ENCODE measurements at places on chromosomes 13 and 19.
A peak's percentile ranks its signal among the peaks of the same experiment; 100 is the strongest.

- DNase-seq, result no peak
Measured at GRCh38 chr19:3480383-3481091, at the start of gene SMIM24. SMIM24 (minus strand) TSS chr19:3480525; CDS start chr19:3480463, 62 bp downstream.

DNA sequence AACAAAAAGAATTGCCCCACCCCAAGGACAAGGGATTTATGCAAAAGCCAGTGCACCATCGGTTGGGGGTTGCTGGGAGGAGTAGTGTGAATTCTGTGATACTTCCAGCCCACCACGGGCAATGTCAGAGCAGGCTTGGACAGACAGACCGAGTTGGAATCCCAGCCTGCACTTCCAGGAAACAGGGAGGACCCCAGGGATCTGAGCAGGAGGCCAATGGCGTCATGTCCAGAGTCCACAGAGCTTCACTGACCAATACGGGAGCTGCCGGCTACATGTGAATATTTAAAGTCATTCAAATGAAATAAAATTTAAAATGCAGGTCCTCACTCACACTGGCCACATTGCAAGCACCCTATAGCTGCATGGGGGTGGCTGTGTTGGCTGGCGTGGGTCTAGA is 10.9 kb downstream of the ZNRF4 start:
- DNase-seq, result no peak

DNA sequence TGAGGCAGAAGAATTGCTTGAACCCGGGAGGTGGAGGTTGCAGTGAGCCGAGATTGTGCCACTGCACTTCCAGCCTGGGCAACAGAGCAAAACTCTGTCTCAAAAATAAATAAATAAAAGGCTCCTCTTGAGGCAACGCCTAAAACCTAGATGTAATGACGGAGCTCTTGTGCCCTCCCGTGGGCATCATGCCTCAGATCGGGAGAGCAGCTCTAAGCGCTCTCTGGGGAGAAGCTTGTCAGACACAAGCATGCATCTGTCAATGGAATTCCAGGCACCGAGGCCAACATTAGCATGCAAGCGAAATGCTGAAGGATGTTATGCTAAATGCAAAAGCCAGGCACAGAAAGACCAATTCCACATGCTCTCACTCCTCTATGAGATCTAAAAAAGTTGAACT is 45.6 kb upstream of the MRI1 start:
- no peak for DNase-seq

DNA sequence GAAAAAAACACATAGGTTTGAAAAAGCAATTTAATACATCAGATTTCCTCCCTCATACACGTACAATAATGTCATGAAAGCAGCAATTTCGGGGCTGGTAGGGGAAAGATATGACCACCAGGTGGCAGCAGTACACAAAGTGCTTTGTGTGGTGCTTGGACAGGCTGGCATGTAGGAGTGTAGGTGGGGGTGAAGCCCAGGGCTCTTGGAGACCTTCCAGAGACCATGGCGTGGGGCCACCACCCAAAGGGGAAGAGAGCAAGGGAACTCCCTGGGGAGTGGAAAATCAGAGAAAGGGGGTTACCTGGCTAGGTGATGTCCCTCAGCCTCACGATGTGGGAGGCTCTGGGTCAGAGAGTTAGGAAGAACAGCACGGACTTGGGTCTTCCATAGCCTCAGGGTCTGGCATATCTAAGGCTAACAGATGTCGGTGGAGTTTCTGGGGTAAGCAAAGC is 11.8 kb upstream of the CCNA1 start:
- DNase-seq, result no peak

DNA sequence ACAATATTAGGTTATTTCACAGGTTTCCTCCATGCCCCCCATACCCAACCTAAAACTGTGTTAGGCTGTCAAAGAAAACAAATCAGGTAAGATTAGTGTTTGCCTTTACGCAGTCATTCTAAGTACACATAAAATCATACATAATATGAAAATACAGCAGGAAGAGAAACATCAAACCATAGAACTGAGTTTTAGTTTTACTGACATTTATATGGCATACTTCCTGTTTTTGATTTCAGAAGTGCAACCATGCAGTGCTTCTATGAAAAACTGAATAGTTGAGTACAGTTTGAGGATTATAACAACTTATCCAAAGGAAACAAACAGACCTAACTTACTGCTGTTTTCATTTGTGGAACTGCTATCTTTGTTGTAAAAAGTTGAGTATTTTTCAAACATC is 91.3 kb downstream of the KCNRG start:
- no peak for DNase-seq

GRCh38 chr13:25175026-25175425 is 2.9 kb upstream of the AMER2 start:
- no peak for DNase-seq

GRCh38 chr13:27415116-27415515 is 9.3 kb upstream of the GTF3A start:
- DNase-seq, result no peak

DNA sequence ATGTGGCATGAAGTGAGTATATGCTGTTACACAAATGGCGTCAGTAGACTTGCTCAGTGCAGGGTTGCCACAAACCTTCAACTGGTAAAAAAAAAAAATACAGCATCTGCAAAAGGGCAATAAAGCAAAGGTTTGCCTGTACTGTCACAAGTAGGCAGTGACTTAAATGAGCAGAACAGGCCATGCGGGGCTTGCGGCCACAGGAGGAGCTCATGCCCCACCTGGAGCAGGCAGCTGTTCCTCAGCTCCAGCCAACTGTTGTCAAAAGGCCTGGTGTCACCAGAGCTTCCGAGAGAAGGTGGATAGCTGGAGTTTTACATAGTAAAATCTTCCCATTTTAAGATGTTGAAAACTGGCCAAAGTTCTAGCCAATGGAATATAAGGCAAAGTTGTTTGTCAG is 7.7 kb downstream of the ATP7B start:
- no peak for DNase-seq

- peak; percentile 65 for DNase-seq
Measured at GRCh38 chr13:101875717-101876393, 423.4 kb downstream of the ITGBL1 start.

GRCh38 chr19:34226036-34226435 is 28.3 kb upstream of the GARRE1 start:
- no peak for DNase-seq

DNA sequence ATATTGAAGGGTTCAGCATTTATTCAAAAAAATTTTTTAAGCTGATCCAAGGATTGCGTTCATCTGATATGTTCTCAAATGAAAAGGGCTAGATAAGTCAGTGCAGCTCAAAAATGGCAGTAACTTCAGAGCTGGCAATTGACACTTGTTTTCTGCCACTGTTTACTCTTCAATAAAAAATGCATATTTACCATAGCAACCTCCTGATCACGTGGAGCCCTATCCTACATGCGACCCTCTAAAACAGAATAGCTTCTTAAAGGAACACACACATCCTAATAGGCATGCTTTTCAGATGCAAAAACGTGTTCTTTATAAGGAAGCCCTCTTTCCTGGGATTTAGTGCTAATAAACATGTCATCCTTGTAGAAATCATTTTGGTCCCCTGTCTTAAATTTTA is 150.2 kb downstream of the ZNF536 start:
- DNase-seq, result no peak

- DNase-seq, result no peak
Measured at GRCh38 chr13:62088165-62088564, 672.5 kb upstream of the PCDH20 start.

GRCh38 chr19:13693889-13694288 is 70.4 kb upstream of the MRI1 start:
- DNase-seq, result no peak

DNA sequence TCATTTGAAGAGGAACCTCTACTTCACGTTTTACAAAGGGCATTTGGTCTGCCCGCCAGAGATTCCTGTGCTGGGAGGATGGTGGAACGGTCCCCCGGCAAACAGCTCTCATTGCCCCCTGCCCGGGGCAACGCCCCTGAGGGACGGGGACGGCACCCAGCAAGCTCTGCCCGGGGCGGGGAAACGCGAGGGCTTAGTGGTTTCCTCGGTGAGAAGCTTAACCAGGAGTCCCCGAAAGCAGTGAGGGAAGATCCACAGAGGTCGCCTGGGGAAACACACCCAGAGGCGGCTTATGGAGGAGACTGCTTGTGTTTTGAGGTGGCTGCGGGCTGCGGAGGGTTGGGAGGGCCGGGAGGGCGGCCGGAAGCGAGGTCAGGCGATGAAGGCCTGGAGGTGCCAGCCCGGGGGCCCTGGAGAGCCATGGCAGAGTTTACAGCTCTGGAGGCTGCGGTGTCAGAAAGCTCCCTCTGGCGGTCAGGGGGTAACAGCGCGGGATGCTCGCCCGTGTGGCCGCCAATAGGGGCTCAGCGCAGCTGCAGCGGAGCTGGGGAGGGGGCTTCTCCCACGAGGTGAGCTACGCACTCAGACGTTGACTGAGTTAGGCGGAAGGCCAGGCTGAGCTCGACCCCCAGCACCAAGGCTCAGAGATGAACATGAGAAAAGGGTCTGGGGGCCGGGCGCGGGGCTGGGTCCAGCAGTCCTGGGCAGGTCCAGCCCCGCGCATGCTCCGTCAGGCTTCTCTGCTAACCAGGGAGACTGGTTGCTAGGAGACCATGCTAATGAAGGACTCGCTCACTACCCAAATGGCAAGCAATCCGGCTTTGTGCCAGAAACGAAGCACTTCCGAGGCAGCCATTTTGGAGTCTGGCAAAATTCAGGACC is 652 bp upstream of the TPGS1 start:
- peak; percentile 97 for DNase-seq

GRCh38 chr19:12789098-12789903 is 2.0 kb upstream of the JUNB start:
- no peak for DNase-seq

- DNase-seq, result no peak
Measured at GRCh38 chr13:109719962-109720646, 66.3 kb downstream of the IRS2 start.

DNA sequence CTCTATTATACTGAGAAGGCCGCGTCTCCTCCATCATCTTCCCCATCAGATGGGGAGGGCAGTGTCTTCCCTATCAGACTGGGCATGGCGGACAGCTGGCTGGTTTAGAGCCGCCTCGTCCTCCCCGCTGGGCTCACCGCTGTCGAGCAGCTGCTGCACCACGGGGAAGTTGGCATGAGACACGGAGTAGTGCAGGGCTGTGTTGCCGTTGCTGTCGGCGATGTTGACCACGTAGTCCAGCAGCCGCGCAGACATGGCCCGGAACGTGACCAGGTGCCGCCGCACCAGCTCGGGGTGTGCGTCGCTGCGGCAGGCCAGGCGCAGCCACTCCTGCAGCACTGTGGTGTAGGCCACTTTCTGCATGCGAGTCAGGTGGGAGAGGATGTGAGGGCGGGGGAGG is 18.8 kb upstream of the SPC24 start:
- no peak for DNase-seq

DNA sequence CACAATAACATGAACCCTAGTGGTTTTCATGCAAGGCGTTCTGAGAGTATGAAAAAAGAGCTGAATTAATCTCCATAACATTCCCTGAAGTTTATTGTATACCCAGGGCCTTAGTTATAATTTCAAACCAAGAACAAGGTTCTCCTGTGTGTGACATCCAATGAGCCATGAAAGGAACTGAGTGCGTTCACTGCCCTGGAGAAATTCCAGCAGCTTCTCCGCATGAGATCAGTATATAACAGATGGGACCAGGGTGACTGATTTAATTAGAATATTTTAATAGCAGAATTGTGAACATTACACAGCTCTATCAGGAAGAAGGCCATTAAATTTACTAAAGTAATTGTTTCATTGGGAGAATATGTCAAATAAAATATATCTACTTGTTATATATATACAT is 1190.5 kb upstream of the SLC10A2 start:
- no peak for DNase-seq

DNA sequence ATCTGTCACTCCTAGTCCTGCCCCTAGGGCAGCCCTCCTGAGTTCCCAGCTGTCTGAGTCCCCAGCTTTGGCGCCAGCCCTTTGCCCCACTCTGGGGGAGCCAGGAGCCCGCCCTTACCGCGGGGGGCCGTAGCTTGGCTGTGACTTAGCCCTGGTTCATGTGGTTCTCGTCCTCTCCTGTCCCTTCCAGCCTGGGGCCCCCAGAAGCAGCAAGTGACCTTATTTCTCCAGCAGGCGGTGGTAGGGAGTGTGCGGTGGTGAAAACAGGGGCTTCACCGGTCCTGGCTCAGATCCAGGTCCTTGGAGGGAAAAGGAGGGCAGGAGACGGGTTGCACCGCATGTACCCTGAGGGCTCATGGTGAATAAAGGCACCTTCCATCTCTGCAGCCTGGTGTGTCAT is 7.9 kb downstream of the GIPC3 start:
- DNase-seq, result no peak

- DNase-seq, result no peak
Measured at GRCh38 chr19:32902448-32902847, 32.9 kb upstream of the SLC7A9 start.

Measured in RWPE2 (cell line).